ENCODE measurements at places on chromosomes 7 and 10.

DNA sequence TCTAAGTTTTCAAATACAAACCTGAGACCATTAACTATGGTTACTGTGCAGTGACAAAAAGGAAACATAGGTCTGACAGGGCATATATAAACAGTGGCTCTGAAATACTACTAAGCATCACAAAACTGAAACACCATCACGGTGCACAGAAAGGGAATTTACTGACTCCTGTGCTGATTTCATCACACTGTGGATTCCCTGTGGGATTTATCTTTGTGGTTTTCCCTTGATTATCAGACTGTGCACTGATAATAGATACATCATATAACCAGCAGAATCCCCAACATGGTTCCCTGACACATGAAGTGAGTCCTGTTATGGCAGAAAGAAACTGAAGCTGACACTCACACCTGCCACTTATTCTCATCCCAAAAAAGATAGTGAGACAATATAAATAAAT lies 676.3 kb upstream of the KCND2 start:
- DNase-seq: no peak

- DNase-seq: peak; percentile 40
These were observed 1.2 kb upstream of the ADD3 start for GRCh38 chr10:110006358-110007160.

GRCh38 chr10:96973809-96974747 lies 142.0 kb downstream of the LCOR start:
- DNase-seq: no peak

- DNase-seq: no peak
These were observed 7.8 kb downstream of the ELMO1 start for GRCh38 chr7:37440738-37441385.

DNA sequence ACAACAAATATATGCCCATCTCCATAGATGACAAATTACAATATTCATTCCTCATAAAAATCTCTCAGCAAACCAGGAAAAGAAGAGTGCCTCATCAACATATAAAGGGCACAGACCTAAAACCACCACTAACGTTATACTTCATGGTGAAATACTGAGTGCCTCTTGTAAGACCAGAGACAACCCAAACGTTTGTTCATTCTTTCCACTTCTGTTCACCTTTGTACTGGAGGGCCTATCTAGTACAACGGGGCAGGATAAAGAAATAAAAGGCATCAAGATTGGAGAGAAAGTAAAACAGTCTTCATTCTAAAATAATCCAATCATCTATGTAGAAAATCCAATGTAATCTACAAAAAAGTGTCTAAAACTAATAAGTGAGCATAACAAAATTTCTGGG lies 79.1 kb downstream of the LARP4B start:
- DNase-seq: no peak

DNA sequence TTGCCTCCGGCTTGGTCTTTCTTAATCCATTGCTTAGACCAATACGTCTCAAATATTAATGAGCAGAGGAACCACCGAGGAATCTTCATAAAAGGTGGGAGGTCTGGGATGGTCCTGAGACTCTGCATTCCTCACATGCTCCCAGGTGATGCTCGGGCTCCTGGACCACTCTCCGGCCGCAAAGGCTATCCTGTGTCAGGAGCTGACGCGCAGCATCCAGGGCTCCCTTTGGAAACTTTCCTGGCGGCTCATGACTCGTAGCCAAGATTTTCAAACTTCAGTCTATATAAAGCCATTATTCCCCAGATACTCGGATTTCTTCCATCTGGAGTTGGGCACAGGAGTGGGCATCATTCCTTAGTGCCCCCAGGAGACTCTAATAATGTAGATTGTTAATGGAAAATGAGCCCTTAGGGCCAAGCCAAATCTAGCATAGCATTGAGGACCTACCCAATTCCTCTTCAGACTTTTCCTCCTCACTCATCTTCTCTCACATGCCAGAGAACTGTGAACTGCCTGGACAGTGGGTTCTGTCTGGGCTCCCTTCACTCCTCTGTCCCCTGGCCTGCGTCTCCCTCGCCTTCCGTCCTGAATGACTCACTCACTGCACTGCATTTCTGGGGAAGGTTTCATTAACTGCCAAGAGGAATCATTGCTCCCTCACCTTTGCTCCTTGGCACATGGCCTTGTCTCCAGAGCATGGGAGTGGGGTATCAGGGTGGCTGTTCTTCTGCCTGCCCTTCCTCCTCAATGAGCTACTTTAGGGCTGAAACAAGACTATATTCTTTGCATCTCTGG lies 89.3 kb downstream of the MKI67 start:
- DNase-seq: no peak

DNA sequence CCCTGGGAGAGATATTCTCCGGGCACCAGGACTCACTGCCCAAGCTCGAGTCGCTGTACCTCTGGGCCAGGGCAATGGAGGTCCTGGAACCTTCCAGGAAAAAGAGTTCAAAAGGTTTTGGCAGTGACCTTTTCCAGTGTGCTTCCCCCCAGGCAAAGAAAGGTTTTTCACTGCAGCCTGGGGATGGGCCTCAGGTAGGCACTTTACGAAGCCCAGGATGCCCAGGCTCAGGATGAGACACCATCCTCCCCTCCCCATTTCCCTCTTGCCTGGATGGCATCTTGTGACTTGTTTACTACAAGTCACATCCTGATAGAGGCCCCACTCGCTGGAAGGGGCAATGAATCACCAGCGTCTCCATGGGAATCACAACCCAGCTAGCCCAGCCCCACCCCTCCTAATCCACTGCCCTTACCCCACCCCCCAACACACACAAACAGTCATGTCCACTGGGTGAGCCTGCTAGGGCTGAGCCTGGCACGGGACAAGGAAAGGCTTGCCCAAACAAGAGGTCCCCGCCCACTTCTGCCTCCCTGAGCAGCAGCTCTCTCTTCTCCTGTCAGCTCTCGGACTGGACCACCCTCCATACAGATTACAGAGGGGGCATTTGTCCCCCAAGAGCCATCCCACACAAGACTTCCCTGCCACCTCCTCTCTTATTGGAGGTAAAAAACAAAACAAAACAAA lies 93.8 kb upstream of the SMNDC1 start:
- no peak for DNase-seq

GRCh38 chr10:78726171-78726570 lies 342.6 kb upstream of the ZMIZ1 start:
- no peak for DNase-seq

DNA sequence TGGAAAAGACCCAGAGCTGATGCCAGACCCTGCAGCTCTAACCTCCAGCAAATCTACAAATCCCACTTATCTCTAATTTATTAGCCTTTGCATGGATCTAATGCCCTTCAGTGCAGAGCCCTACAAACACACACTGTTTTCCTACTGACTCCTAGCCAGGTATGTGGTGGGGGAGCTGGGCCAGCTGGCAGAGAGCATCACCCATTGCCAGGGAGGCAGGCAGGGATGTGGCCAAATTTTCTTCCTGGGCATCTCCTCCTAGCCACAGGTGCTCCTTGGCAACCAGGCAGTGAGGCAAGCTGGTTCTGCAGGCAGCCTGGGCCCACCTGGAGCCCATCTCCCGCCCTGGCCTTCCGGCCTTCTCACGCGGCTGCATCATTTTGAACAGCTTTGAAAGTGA lies 55.9 kb upstream of the EMX2 start:
- DNase-seq: no peak

DNA sequence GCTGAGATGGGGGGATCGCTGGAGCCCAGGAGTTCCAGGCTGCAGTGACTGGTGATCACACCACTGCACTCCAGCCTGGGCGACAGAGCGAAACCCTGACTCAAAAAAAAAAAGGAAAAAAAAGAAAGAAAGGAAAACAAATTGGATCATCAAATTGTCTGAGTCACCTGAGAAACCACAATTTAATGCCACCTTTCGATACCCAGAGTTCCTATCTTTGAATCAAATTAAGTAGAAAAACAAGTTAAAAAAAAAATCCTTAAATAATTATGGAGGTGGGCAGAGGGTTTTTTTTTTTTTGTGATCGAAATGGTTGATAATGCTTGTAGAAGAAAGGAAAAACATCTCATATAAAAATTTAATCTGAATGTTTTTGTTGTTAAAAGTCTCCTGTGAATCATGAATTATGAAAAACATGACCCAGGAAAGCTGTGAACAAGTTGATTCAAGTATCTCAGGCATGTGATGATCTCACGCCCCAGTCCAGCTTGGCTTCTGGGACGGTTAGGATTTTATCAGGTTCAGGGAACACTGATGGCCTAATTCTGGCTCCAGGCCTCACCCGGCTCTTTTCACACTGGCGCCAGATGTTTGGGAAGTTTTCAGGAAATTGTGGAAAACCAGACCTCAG lies 25.3 kb upstream of the CUX1 start:
- DNase-seq: no peak

- DNase-seq: no peak
These were observed 69.2 kb upstream of the IGFBP3 start for GRCh38 chr7:45990276-45990675.

GRCh38 chr7:133313575-133313974 lies 60.7 kb downstream of the EXOC4 start:
- DNase-seq: no peak

GRCh38 chr7:15929411-15929810 lies 242.9 kb upstream of the MEOX2 start:
- no peak for DNase-seq

- DNase-seq: no peak
These were observed 100.2 kb upstream of the MPP7 start for GRCh38 chr10:28403090-28403489.

GRCh38 chr7:96320442-96320841 lies 1.5 kb downstream of the SLC25A13 start:
- no peak for DNase-seq

DNA sequence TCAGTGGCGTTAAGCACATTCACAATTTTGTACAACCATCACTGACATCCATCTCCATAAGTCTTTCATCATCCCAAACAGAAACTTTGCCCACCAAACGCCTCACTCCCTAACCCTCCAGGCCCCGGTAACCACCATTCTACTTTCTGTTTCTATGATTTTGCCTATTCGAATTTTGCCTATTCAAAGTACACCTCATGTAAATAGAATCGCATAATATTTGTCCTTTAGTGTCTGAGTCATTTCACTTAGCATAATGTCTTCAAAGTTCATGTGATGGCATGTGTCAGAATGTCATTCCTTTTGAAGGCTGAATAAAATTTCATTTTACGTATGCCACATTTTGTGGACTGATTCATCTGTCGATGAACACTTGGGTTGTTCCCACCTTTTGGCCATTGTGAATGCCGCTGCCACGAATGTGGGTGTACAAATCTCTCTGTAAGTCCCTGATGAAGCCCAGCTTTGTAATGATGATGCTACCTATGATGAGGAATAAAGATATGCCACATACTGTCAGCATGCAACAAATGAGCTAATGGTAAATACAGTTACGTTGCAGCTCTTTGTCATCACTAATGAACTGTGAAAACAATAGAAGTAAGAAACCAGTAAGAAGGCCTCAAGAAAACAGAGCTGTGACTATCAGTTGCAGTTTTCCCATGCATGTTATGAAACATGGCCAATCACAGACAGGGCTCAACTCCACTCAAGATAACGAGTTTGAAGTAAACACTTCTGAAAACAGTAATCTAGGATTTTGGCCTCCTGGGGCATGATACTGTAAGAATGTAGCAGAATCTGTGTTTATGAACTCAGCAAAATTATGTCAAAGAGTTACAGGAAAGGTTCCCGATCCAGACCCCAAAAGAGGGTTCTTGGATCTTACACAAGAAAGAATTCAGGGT lies 120.0 kb downstream of the ADAM12 start:
- DNase-seq: no peak

Data from occipital lobe (tissue), 3 donors.